ENCODE measurements at places on chromosomes 1 and 21.

DNA sequence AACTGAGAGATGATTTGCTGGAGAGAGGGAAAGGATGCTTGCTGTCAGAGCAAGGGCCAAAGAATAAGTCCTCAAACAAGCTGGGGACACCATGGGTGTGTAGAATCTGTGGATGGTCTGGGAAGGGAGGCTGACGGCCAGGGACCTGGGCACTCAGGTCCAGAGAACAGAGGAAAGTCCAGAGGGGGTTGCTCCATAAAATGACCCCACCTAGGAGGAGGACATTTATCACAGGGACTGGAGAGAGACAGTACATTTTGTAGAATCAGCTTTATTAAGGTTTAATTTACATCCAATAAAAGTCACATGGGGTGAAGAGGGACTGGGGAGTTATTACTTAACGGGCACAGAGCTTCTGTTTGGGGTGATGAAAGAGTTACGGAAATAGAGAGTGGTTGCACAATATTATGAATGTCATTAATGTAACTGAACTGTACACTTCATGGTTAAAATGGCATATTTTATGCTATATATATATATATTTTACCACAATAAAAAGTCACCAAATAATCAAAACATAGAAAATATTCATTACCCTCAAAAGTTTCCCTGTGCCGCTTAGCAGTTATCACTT lies 73.0 kb upstream of the ABCD3 start:
- DNase-seq = no peak

- DNase-seq = no peak
These were observed 14.8 kb upstream of the SERINC2 start for GRCh38 chr1:31398246-31398645.

DNA sequence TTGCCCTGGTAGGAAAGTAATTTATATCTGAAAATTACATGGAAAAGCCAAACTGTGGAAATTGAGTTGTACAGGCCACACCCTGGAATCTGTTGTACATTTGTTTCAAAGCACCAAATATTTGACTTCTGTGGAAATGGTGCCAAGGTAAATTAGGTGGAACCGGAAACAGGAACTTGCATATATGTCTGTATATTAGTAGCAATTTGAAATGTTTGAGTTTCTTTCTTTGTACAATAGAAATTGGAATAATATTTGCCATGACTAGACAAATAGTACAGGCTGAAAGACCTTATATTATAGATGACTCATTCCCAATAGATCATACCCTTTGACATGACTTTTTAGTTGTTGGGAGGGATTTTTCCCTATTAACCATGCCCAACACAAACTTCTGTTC lies 10.5 kb upstream of the TAF1A start:
- DNase-seq = no peak

GRCh38 chr1:87583459-87583858 lies 254.8 kb downstream of the LMO4 start:
- DNase-seq = no peak

GRCh38 chr1:186531561-186532165 lies 70.7 kb upstream of the PDC start:
- no peak for DNase-seq

DNA sequence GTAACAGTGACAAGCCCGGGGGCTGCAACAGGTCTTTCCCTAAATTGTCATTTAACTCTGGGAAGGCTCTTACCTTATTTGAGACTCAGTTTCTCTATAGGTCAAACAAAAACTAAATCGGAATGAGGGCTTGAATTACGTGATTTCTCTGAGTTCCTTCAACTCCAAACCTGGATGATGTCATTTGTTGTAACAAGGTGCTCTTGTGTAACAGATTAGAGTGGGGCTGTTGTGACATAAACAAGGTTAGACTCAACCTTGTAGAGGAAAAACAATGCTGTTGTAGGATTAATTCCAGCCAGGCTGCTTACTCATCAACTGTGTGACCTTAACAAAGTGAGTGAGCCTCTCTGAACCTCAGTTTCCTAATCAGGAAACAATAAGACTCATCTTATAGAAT lies 74.4 kb downstream of the SUSD4 start:
- no peak for DNase-seq

DNA sequence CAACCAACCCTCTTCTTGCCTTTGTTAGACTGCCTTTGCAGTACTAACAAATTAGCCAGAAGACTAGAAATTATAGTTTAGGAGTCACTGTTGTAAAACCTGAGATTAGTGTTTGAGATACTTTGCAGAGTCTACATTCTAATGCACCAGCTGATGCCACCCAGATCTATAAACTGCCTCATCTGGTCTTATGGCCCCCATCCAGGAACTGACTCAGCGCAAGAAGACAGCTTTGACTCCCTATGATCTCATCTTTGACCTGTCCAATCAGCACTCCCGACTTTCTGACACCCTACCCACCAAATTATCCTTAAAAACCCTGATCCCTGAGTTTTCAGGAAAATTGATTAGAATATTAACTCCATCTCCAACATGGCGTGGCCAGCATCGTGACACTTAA lies 334.6 kb downstream of the RGS7 start:
- no peak for DNase-seq

DNA sequence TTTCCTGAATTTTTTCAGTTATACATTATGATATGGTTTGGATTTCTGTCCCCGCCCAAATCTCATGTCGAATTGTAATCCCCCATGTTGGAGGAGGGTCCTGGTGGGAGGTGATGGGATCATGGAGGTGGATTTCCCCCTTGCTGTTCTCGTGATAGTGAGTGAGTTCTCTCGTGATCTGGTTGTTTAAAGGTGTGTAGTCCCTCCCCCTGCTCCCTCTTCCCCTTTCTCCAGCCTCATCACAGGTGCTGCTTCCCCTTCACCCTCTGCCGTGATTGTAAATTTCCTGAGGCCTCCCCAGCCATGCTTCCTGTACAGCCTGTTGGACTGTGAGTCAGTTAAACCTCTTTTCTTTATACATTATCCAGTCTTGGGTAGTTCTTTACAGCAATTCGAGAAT lies 93.2 kb upstream of the HNRNPU start:
- no peak for DNase-seq

DNA sequence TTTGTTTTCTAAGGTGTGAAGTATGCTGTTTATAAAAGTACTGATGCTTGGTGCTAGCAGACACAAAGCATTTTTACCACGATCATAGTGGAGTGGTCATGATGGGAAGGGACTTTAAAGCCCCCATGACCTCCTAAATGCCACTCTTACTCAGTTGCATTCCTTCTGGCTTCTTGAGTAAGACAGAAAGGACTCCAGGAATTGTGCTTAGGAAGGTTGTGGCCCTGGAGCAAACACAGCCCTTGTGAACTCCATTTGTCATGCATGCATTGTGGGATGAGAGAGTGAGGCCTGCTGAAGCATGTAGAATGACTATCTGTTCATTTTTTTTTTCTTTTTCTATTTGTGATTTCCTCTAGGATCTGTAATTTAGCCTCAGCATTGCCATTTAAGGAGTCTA lies 34.2 kb downstream of the AK5 start:
- no peak for DNase-seq

DNA sequence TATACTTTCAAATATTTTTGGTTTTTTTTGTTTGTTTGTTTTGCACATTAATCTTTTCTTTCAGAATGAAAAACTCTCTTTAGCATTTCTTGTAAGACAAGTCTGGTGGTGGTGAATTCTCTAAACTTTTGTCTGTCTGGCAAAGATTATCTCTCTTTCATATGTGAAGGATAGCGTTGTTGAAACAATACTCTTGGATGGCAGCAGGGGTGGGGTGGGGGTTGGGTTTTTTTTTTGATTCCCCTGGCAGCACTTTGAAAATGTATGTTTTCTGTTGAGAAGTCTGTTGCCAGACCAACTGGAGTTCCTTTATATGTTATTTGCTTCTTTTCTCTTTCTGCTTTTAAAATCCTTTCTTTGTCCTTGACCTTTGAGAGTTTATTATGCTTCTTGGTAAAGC lies 160.2 kb downstream of the VAV3 start:
- DNase-seq = no peak

DNA sequence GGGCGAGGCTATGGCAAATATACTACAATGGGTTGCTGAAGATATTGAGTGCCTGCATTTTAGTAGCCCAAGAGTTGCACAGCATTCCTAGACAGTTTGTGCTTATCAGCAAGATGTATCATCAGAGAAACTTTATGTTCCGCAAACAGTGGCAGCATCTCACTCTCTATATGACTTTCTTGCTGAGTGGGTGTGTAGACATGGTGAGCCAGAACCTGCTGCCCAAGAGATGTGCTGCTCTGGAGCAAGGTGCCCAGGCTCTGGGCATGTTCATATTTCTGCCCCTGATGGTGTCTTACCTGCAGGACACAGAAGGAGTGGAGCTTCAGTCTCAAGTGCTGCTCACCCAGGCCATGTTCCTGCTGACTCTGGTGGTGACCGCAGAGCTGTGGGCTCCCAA lies 8.2 kb upstream of the RGSL1 start:
- no peak for DNase-seq

DNA sequence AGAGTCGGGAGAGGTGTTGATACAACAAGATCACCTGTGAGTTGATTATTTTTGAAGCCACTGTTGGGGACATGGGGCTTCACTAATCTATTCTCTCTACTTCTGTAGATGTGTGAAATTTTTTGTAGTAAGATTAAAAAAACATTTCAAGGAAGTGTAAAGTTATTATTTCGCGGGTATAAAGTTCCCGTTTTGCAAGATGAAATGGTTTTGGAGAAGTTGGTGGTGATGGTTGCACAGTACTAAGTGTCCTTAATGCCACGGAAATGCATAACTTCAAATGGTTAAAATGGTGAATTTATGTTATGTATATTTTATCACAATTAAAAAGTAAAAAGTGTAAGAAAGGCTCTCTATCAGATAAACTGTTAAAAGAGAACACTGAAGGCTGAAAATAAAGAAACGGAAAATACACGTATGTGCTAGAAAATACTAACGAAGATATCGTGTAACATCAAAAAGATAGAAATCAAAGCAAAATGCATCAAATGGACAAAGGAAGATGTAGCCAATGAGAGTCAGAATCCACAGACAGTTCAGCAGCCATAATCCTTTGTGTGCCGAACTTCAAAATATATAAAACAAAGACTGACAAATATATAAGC lies 2.9 kb upstream of the ITGB2 start:
- no peak for DNase-seq

GRCh38 chr1:231885209-231885854 lies 258.7 kb downstream of the DISC1 start:
- no peak for DNase-seq

DNA sequence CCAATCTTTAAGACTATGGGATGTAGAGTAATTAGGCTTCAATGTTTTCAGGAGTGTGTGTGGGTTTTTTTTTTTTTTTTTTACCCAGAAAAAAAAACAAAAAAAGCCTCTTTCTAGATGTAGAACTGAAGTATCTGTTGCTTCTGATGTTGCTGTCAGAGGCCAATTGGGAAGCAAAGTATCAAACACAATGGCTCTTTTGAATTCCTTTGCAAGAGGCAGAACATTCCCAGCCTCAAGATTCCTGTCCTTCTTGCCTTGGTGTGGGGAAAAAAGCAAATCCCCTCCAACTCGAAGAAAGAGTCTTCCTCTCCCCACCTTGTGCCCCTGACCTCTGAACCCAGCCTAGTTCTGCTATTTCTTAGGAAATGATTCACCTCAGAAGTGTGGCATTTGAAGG lies 55.4 kb upstream of the LMO4 start:
- DNase-seq = peak; percentile 26

GRCh38 chr1:207828046-207828445 lies 76.2 kb downstream of the CD46 start:
- DNase-seq = no peak

DNA sequence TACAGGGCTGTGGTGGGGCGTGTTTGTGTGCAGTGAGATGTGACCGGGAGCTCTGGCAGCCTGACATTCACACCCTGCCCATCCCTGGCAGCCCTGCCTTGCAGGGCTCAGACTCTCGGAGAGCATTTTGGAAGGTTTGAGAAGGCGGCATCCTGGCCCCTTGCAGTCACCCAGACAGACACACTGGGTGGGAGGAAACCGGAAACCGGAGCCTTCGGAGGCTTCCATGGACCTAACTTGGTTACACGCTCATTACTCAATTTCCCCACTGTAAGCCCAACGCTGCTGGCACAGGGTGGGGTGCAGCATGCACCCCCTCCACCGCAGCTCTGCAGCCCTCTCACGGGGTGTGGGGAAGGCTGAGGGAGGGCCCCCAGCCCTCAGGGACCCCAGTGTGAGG lies 22.2 kb upstream of the RSPO1 start:
- no peak for DNase-seq

DNA sequence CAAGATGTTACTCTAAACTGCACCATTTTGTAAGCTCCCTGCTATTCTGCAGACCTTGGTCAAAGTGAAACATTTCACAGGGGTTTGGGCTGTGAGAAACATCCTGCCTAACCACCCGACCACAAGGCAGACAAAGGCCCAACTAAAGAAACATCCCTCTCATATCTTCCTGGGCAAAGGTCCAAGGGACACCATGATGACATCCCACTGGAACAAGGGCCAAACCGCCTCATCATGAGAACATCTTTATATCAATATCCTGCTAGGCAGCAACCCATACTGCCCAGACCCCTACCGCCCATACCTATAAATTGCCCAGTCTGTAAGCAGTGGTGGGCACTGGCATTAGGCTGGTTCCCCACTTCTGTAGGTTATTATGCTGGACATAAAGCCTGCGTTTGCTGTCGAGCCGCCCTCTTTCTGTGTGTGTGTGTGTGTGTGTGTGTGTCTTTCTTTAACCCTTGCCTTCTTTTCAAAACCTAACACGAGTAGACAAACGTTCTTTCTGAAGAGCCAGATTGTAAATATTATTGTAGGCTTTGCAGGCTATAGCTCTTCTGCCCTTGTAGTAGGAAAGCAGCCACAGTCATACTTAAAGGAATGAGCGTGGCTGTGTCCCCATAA lies 1.0 kb upstream of the PPIE start:
- no peak for DNase-seq

GRCh38 chr1:15974855-15975254 lies 1.0 kb downstream of the ZBTB17 start:
- no peak for DNase-seq

- DNase-seq = no peak
These were observed 41.4 kb upstream of the TSPEAR start for GRCh38 chr21:44752671-44753235.

GRCh38 chr1:240190881-240191401 lies 99.3 kb downstream of the FMN2 start:
- no peak for DNase-seq

Measured in iPS-NIHi11 (cell line).